Urinary bladder (tissue), 4 donors: ENCODE measurements at places on chromosomes 5 and 9. TPM values are rescaled to one million over a fixed set of nuclear protein-coding genes. Genes with fewer than 3 reads are reported as not detected.
A peak's percentile ranks its signal among the peaks of the same experiment; 100 is the strongest.

GRCh38 chr5:116799401-116799800, 224.8 kb upstream of the SEMA6A start:
- no peak for DNase-seq

DNA sequence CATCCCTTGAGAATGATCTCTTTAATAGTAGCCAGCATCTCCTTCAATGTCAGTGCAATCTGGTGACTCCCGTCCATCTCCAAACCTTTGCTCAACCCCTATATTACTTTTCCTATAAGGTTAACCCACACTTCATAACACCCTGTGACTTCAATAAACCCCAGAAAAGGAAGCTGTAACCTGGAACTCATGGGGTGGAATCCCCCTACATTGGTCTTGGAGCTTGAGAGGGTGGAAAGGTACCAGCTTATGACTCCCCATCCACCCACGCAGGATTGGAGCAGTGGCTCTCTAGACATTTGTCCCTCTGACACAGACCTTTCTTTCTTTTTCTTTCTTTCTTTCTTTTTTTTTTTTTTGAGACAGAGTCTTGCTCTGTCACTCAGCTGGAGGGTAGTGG, 54.7 kb upstream of the ZFR start:
- no peak for DNase-seq

GRCh38 chr5:151134228-151134627, 23.4 kb downstream of the ANXA6 start:
- DNase-seq: no peak

DNA sequence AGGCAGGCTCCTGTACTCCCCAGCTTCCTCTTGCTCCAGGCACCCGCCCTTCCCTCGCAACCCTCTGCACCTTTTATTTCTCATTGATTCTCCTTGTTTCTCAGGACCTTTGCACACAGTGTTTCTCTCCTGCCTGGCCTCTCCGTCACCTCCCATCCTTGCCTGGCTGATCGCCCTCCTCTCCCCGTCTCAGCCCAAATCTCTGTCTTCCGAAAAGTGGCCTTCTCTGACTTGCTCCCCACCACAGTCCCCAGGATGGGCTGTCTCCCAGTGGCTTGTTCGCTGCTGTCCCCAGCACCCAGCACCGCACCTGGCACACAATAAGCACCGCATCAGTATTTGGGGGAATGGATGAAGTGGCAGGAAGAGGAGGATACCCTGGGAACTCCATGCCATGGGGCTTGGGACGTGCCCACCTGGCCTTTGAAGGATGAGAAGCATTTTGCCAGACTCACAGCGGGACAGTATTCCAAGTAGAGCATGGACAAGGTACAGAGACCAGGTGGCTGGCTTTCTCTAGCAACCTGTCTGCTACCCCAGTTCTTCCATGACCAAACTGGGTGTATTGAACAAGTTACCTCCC, 62.5 kb downstream of the LMX1B start:
- DNase-seq: no peak

The ENC1 gene
- 11.2 TPM for polyA plus RNA-seq

The CARTPT gene
- 3.9 TPM for polyA plus RNA-seq

The PPIP5K2 gene
- 13.8 TPM for polyA plus RNA-seq

- no peak for DNase-seq
Measured at GRCh38 chr9:1939466-1939865, 75.7 kb upstream of the SMARCA2 start.

The FLT4 gene
- 8.4 TPM for polyA plus RNA-seq

- DNase-seq: no peak
Measured at GRCh38 chr5:89604342-89604741, 721.4 kb upstream of the MEF2C start.

GRCh38 chr9:113467183-113467582, 3.7 kb downstream of the RGS3 start:
- DNase-seq: no peak

GRCh38 chr5:86679529-86679928, 61.8 kb downstream of the COX7C start:
- DNase-seq: peak; percentile 41

The QRFP gene
- polyA plus RNA-seq: 0.15 TPM

The MOB3B gene
- 3.8 TPM for polyA plus RNA-seq

DNA sequence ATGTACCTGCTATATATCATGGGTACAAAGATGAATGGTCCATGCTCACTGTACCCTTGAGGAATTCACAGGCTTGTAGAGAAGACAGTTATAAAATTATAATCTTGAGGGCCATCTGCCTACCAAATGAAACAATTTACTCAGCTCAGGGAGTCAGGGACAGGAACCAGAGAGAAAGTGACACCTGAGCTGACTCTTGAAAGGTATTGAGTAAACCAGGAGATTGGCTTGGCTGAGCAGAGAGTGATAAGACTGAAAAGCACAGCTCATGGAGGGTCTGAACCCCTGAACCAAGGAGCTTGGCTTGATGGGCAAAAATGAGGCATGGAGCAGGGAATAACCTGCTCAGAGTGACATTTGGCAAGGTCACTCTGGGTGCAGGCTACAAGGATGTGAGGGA, 147.3 kb downstream of the FAM114A2 start:
- DNase-seq: no peak

GRCh38 chr5:137791799-137792198, 37.6 kb upstream of the HNRNPA0 start:
- DNase-seq: no peak

- DNase-seq: no peak
Measured at GRCh38 chr5:160357861-160358411, 12.5 kb downstream of the C1QTNF2 start.

DNA sequence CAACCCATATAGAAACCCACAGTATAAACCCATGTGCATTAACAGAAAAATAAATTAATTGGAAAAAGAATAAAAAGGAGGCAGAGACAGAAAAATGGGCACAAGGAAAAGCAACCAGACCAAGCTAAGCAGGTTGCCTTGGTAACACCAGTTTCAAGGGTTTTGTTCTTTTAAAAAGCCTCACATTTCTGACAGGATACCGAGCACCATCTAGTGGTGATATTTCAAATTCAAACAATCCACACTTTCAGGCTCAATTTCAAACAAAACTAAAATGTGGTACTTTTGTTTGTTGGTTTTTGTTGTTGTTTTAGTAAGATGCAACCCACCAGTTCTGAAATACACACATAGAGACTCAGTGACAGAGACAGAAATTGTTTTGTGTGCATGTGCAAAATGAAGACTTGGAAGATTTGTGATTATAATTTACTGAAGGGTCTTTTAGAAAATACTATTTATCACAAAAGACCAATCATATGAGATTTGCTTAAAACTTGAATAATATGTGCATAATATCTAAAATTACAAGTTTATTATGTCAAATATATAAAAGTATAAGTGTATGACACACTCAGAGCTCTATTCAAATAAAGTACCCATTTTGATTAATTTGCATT, 318.2 kb downstream of the SLCO4C1 start:
- DNase-seq: peak; percentile 59

DNA sequence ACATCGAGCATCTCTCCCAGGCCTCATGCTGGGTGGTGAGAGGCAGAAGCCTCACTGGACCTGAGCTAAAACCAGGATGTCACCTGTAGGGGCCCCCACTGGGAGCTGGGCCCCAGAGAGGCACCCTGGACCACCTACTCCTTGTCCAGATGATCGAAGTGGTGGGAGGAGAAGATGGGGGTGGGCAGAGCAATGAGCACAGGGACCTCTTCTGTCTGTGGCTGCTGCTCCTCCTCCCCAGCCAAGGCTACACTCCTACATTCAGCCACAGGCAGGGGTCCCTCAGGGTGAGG, 227.5 kb downstream of the CACNA1B start:
- no peak for DNase-seq

DNA sequence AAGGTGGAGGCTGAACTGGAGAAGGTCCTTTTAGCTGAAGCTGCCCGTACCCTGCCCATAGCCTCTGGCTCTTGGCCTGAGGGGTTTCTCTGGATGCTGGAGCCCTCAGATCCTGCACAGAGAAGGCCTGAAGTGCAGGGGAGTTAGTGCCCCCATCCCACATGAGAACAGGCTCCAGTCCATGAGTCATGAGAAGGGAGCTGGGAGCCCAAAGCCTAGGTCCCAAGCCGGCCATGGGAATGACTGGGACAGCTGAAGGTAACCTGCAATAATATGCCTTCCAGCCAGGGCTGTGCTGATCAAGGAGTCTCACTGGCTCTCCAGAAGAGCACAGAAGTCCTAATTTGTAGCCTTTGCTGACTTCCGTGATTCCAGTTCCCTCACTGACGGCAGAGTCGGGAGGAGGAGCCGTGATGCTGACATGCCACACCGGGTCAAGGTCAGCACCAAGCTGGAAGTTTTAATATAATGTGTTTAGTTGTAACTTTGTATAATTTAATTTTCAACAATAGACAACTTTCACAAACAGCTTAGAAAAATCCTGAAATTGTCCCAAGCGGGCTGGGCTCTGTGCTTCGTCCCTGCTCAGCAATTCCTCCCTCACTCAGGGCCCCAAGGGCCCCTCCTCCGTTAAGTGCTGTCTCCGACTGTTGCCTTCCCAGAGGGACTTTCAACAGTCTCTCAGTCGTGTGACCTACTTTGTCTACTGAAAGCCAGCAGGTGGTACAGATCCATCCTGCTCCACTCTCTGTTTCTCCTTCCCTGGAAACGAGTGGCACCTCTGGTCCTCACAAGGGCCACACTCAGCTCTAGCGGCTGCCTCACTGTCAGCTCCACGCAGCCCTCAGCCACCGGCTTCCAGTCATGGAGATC, 387.8 kb downstream of the GADD45G start:
- no peak for DNase-seq

DNA sequence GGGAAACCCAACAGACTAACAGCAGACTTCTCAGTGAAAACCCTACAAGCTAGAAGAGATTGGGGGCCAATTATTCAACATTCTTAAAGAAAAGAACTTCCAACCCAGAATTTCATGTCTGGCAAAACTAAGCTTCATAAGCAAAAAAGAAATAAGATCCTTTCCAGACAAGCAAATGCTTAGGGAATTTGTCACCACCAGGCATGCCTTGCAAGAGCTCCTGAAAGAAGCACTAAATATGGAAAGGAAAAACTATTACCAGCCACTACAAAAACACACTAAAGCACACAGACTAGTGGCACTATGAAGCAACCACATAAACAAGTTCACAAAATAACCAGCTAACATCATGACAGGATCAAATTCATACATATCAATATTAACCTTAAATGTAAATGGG, 131.1 kb downstream of the OR2K2 start:
- no peak for DNase-seq

The LHX2 gene
- polyA plus RNA-seq: not detected

The IL31RA gene
- not detected for polyA plus RNA-seq

The PCDHGB3 gene
- polyA plus RNA-seq: 1.4 TPM

- no peak for DNase-seq
Measured at GRCh38 chr5:38424148-38425060, 132.0 kb downstream of the LIFR start.

DNA sequence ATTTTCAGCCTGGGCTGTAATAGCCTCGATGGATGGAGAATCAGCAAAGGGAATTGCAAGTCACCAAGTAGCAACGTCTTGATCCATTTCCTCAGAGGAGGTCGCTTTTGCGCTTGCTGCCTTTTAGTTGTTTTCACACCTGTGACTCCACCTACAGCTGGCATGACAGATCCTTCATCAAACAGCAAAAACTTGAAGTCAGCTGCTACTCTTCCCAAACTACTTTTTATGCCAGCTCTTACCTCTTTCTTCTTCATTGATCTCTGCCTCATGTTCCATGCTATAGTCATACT, 107.7 kb downstream of the MAT2B start:
- DNase-seq: no peak

The C9orf50 gene
- 0.28 TPM for polyA plus RNA-seq

GRCh38 chr9:110731437-110732028, 62.9 kb downstream of the MUSK start:
- no peak for DNase-seq

- DNase-seq: no peak
Measured at GRCh38 chr5:126917918-126918614, 112.3 kb downstream of the MARCHF3 start.

GRCh38 chr5:59393585-59394420, 499.7 kb downstream of the PDE4D start:
- DNase-seq: no peak

DNA sequence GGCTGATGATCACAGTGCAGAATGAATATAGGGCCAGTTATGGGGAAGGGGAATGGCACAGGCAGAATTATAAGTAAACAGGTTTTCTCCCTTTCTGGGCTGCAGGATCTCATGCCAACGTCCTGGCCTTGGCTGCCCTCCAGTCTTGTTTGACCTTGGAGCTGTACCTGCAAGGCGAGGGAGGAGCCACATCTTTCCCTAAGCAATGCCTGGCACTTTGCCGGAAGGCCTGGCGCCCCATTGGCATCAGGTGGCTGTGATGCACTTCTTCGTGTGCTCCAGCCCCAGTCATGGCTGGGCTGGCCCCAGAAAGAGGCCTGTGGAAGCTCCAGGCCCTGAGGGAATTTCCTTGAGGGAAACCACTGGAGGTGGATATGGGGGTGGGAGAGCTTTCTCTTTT, 16.7 kb upstream of the IQGAP2 start:
- no peak for DNase-seq

GRCh38 chr5:61701877-61702602, 370.0 kb downstream of the ZSWIM6 start:
- no peak for DNase-seq

The PDE4D gene
- 27.3 TPM for polyA plus RNA-seq

The SCGB3A2 gene
- polyA plus RNA-seq: not detected

The ANKRD34B gene
- not detected for polyA plus RNA-seq

The PDCD1LG2 gene
- polyA plus RNA-seq: 0.81 TPM

The TAF7 gene
- polyA plus RNA-seq: 100 TPM

- DNase-seq: no peak
Measured at GRCh38 chr5:135869276-135869675, 26.4 kb downstream of the IL9 start.

DNA sequence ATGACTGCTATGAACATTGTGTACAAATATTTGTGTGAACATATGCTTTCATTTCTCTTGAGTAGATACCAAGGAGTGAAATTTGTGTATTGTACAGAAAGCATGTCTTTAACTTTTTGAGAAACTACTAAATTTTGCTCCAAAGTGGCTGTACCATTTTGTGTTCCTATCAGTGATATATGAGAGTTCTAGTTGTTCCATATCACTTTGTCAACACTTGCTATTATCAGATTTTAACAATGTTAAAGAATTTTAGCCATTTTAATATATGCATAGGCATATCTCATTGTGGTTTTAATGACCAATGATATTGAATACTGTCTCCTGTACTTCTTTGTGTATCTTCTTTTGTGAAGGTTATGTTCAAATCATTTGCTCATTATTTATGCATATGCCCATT, 142.9 kb upstream of the NR3C1 start:
- no peak for DNase-seq

DNA sequence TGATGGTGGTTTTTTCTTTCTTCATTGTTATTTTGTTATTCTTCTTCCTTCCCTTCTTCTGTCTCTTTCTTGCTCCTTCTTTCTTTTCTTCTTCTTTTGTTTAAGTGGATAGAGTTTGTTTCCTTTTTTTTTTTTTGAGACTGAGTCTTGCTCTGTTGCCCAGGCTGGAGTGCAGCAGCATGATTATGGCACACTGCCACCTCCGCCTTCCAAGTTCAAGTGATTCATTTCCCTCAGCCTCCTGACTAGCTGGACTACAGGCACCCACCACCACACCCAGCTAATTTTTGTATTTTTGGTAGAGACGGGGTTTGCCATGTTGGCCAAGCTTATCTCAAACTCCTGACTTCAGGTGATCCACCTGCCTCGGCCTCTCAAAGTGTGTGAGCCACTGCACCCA, 40.3 kb downstream of the JAK2 start:
- DNase-seq: no peak

GRCh38 chr9:6214903-6215302, 704 bp upstream of the IL33 start:
- DNase-seq: peak; percentile 56
